ENCODE measurements at places on chromosomes 7 and 10.

GRCh38 chr7:69862413-69863064 lies 264.3 kb downstream of the AUTS2 start:
- DNase-seq = no peak

DNA sequence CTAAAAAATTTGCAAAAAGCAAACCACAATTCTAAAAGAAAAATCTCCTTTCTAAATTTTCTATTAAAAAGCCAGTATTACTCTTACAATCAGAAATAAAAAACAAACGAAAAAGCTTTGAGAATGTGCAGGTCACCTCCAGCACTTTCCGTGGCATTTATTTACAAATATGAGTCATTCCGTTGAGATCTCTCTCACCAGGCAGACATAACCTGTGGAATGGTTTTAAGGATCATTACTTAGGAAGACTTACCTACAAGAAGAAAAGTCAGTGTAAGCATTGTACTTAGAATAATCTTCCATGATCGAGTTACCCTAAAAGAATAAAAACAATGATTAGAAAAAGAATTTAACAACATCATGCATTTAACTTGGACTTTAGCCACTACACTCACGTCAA lies 3.3 kb downstream of the SUN3 start:
- DNase-seq = no peak

GRCh38 chr10:109974504-109975191 lies 33.1 kb upstream of the ADD3 start:
- DNase-seq = no peak

DNA sequence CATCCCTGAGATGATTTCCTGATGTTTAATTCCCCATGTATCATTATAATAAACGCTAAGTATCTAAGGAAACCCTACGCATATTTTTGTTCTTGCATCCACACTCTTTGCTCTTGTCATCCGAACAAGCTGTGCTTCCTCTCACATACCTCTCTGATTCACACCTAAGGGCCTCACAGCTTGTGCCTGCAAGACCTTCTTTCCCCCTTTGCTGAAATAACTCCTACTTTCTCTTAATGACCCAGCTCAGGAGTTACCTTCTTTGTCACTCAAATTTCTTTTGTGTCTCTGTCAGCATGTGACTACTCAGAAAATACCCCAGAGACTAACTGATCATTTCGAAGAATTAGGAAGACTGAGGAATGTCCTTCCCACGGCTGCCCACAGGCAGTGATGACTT lies 209.3 kb upstream of the IMMP2L start:
- no peak for DNase-seq

DNA sequence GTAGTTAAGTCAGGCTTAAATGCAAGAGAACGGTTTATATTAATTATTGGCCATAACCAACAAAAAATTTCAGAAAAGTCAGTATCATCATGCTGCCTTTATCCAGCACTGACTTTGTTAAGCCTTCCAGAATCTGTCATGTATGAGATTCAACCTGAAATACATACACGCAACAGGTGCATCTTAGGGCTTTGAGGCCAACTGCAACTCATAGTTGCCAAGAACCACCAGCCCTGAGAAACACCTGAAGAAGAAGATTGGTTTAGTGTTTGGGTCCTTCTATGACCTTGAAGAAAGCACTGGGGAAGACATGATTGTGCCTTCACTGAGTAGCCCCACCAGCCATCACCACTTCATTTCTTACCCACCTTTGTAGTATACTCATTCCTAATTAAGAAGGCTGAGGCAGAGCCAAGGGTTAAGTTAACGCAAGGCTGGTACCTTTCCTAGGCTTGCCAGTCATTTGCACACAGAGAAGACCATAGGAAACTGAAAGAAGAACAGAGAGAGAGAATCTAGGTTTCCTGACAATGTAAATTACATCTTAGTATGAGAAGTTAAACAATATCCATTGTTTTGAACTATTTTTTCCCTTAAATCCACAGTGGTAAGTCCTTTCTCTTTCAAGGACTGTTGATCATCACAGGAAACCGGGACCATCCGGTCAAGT lies 200.1 kb upstream of the PRKCQ start:
- no peak for DNase-seq

GRCh38 chr10:43353495-43354329 lies 17.7 kb upstream of the FXYD4 start:
- no peak for DNase-seq

- DNase-seq = no peak
Measured at GRCh38 chr7:51046103-51046466, 263.4 kb upstream of the GRB10 start.

DNA sequence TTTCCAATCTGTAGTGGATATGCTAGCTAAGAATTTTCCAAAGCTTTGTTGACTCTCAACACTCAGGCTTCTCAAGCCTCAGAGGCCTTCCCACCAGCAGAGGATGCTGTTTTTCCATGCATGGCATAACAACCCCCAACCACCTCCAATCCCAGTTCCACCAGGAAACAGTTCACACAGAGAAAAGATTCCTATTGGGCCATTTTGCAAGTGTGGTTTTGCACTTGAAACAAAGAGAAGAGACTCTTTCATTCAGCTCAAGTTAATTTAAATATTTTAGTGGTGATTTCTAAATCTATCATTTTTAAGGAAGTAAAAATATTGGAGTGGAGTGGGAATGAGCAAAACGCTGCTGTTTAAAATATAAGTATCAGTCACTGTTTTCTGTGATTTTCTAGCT lies 105.6 kb upstream of the COL1A2 start:
- DNase-seq = no peak

GRCh38 chr10:4319870-4320367 lies 506.1 kb upstream of the AKR1E2 start:
- no peak for DNase-seq

DNA sequence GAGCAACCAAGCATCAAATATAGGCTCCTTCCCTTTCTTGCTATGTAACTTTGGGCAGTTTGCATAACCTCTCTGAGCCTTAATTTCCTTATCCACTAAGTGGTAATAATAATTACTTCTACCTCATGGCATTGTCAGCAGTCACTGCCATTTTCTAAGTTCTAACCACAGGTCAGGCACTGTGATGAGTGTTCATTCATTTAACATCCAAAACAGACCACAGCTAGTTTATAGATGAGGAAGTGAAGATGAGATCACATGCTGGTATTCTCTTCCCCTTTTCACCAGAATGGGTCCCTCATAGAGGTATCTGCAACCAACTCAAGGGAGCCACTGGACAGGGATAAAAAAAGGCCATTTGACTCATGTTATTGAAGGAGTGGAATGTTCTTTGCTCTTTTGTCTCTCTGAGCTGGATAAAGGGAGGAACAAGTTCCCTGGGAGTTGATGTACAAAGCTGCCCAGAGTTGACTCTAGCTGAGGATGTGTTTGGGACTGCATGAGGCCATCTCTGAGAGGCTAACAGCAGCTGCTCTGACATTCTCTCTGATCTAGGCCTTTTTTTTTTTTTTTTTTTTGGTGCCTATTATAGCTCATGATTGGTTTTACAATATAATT lies 65.0 kb downstream of the DNAJC12 start:
- no peak for DNase-seq

DNA sequence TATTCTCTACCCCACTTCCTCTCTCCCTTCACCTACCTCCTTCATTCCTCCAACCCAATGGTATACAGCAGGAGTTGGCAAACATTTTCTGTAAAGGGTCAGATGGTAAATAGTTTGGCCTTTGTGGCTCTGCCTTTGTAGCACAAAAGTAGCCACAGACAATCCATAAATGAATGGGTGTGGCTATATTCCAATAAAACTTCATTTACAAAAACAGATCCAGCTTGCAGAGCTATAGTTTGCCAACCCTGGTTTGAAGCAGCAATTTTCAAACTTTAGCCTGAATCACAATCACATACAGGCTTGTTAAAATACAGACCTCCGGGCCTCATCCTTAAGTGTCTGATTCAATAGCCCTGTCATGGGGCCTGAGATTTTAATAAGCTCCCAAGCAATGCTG lies 110.5 kb downstream of the CPEB3 start:
- no peak for DNase-seq

DNA sequence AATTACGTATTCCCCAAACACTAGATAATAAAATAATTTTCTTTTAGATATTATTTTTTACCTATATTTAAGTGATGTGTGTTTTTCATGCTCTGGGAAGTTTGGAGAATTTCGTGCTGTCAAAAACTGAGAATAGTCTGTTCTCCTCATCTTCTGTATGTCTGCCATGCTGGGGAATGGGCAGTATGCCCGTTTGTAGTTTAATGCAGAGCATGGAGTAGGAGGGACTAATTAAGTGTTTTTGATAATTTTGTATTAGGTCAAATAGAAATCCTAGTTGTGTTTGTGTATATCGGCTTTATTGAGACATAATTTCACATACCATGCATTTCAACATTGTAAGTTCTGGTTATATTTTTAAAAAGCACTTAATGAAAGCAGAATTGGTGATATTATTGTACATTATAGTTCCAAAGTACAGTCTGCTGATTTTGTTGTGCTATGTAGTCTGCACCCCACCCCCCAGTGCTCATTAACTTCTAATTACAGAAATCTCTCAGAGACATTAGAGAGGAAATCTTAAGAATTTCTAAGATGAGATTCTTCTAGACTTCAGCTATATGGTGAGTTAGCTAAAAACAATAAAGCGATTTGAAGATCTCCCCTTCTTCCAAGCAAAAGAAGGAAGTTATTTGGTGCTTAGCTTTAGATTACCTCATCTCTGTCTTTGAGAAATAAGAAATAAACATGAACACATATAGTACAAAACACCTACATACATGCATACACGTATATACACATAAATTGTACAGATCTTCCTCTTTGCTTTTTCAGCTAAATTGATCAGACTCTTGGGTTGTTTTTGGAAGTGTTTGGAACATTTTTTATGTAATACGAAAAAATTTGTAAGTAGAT lies 22.2 kb downstream of the ZRANB1 start:
- DNase-seq = no peak

DNA sequence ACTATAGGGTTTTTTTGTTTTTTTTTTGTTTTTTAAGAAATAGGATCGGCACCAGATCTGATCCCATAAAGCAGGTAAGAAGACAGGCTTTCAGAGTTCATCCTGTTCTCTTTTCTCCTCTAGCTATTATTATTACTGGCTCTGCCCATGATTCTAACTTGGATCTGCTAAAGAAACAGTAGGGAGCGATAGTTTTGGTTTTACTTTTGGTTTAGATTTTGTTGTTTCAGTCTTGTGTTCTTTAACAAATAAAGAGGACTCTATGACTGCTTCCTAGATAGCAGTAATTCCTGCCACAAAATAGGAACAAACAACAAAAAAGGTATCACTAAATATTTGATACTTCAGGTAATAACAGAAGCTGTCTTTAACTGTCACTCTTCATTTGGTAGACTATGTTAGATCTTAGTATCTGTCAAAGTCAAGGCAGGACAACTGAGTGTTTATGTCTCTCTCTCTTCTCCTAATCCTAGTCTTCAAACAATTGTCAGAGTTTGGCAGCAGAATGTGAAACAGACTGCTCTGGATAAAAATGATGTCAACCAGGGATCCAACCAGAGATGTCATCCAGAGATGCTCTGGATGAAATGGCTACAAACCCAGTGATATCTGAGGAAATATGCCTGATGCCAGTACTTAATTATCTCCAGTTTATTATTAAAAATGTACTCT lies 99.8 kb downstream of the KMT2C start:
- DNase-seq = no peak

- DNase-seq = no peak
Measured at GRCh38 chr7:106679153-106679931, 18.4 kb upstream of the CCDC71L start.

DNA sequence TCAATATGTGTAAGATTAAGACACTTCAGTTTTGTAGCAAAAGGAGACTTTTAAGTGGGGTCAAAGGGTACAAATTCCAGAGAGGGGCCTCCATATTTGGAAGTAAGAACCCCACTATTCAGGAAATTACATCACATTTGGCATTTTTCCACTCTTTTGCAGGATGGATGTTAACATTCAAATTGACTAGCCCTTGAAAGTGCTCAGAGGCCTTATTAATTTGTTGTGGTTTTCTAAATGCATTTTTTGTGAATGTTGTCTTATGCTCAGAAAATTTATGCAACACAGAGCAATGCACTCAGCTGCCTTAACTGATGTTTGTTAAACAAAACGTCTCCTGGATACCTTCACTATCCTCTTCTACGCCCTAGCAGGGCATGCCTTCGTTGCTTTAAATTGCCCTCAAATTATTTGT lies 50.9 kb upstream of the PDLIM1 start:
- no peak for DNase-seq

GRCh38 chr7:4830176-4830575 lies 31.7 kb downstream of the PAPOLB start:
- peak; percentile 34 for DNase-seq

DNA sequence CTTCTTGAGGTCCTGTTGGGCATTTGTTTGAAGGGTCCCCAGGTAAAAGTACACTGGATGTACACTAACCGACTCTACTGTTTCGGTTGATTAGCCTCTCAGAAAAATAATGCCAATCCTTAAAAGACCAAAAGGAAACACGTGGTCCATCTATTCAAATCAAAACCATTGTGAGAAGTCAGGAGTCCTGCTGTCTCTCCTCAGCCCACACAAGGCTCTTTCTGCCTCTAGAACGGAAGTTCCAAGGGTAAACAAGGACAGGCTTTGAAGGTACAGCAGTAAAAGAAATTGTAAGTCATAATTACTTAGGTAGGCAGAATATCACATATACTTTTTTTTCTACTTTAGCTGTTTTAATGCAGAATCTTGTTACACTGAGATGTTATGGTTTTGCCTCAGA lies 71.7 kb upstream of the TPK1 start:
- DNase-seq = no peak

DNA sequence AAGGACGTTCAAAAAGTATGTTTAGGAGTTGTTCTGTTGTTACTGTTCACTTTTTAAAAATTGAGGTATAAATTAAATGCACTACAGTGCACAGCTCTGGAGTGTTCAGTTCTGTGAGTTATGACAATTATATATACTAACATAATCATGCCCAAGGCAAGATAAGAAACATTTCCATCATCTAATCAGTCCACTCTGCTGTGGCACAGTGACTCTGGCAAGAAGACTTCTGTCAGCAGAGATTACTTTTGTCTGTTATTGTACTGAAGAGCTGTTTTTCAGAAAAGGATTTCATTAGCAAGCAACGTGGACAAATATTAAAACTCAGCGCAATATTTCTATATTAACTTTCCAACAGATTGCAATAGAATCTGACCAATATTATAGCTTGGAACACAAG lies 32.0 kb downstream of the ICA1 start:
- DNase-seq = no peak

GRCh38 chr7:39904077-39904486 lies 46.0 kb upstream of the CDK13 start:
- no peak for DNase-seq

- no peak for DNase-seq
Measured at GRCh38 chr7:41992881-41993867, 243.8 kb downstream of the GLI3 start.

GRCh38 chr10:109934958-109935793 lies 11.9 kb upstream of the XPNPEP1 start:
- no peak for DNase-seq

GRCh38 chr10:672203-672602 lies 17.3 kb downstream of the DIP2C start:
- DNase-seq = no peak
